ENCODE measurements at places on chromosomes 3 and 15. TPM values are rescaled to one million over a fixed set of nuclear protein-coding genes. Genes with fewer than 3 reads are reported as not detected.

Gene SPSB4
- total RNA-seq: under 0.01 TPM

Gene LEO1
- 23.6 TPM for total RNA-seq

Gene ARHGEF26
- 14.5 TPM for total RNA-seq

Gene DISP2
- total RNA-seq: 0.33 TPM

Gene PRR20G
- total RNA-seq: not detected

Gene ATP2B2
- total RNA-seq: not detected

Gene FMN1
- 401 TPM for total RNA-seq

Gene SLC27A2
- total RNA-seq: not detected

Gene ARNT2
- 28.2 TPM for total RNA-seq

Gene RBP2
- not detected for total RNA-seq

Gene PDZRN3
- 35.8 TPM for total RNA-seq

Gene MKRN2OS
- total RNA-seq: not detected

Gene OCA2
- 305 TPM for total RNA-seq

Gene FGD5
- total RNA-seq: not detected

Gene AMOTL2
- 67.2 TPM for total RNA-seq

Gene PATL2
- 4.5 TPM for total RNA-seq

Gene PLD1
- total RNA-seq: 55.8 TPM

Gene SNRPN
- total RNA-seq: 86.9 TPM

Gene PPP4R2
- total RNA-seq: 82.3 TPM

Gene GHSR
- not detected for total RNA-seq

Gene CA12
- 2.7 TPM for total RNA-seq

Gene SOX14
- not detected for total RNA-seq

Gene CHRM5
- not detected for total RNA-seq
